ENCODE measurements at places on chromosomes 3 and 15. TPM values are rescaled to one million over a fixed set of nuclear protein-coding genes. Genes with fewer than 3 reads are reported as not detected.

Gene ADAMTS17
- 16.1 TPM for polyA plus RNA-seq

Gene TGM4
- 0.17 TPM for polyA plus RNA-seq

GRCh38 chr3:3260870-3261269 is 81.4 kb upstream of the CRBN start:
- no peak for DNase-seq

DNA sequence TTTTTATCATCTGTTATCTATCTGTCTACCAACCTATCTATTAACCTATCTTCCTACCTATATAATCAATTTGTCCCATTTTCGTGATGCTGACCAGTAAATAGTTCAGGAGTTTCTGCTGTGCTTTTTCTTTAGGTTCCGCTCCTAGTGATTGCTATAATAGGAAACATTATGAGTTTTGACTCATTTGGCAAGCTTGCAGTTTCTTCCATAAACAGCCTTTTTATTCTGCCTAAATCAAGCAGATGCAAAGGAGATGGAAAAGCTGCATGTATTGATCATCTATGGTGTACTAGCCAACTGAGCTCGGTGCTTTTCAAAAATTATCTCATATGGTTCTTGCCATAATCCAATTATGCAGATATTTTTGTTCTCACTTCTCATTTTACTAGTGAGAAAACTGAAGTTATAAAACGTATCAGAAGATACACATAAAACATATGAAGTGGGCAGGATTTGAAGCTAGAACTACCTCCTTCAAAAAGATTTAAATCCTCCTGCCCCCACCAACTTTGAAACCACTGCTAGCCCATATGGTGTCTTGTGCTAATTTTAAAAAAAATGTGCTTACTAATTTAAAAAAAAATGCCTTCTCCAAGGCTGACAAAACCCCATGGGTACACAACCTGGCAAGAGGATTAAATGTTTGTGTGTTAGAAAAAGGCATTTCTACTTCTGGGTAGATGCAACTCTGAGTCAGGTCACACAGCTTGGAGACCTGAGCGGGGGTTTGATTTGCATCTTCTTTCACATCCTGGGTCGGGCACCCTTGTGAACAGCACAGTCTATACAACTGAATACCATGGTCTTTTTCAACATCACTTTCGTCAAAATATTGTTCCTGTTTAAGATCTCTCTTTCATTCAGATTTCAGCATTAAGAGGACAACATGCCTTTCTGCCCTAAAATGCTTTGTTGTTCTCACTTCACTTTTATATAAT is 267.0 kb downstream of the CHL1 start:
- DNase-seq: no peak
